CD4-positive, CD25-positive, alpha-beta regulatory T cell (primary cell): ENCODE measurements at places on chromosomes 7 and 10.

DNA sequence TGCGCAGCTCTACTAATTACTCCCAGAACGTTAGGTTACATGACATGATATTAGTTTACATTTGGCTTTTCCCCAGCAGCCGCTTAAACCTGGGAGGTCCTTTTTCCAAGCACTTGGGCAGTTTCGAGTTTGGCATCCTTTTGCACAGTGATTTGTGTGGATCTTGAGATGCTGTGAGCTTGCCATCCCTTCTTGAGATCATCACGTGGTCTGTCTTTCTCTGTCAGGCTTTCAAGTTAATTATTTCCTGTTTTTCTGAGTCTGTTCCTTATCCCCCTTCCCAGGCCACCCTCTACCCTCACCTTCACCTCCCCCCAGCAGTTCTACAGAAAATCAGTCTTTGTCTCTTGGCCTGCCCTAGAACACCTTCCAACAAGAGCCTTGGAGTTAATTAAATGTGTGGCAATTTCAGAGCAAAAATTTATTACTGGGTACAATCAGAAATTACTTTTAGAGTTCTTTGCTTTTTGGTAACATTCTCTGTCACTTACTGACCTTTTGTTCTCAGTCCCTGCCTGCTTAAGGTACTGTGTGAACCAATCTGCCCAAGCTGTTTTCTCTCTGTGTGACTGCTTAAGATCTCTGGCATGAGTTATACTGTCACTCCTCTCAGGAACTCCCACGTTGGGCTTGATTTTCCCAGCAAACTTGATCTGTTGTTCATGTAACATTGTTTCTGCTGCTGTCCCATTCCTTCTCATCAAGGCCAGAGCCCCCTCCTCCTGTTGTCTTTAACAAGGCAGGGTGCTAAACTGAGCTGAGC is 3.1 kb upstream of the SLF2 start:
- peak; percentile 5 for DNase-seq
- H3K4me3 ChIP-seq: no peak overlapping the region
- H3K4me1 ChIP-seq: peaks cover 20% of the 10 kb centered on the region
- H3K27me3 ChIP-seq: no peaks in the 10 kb centered on the region
- H3K36me3 ChIP-seq: no peaks in the 10 kb centered on the region
- H3K27ac ChIP-seq: no peak overlapping the region

- H3K4me3 ChIP-seq: no peak overlapping the region
- no peak for DNase-seq
- no peaks in the 10 kb centered on the region for H3K27me3 ChIP-seq
- no peaks in the 10 kb centered on the region for H3K36me3 ChIP-seq
- no peak overlapping the region for H3K27ac ChIP-seq
Measured at GRCh38 chr7:16204953-16205352, 216.4 kb downstream of the CRPPA start.

GRCh38 chr10:94155722-94156271 is 162.1 kb downstream of the PLCE1 start:
- no peaks in the 10 kb centered on the region for H3K36me3 ChIP-seq
- H3K27ac ChIP-seq: no peak overlapping the region
- DNase-seq: no peak
- no peak overlapping the region for H3K4me3 ChIP-seq
- no peaks in the 10 kb centered on the region for H3K4me1 ChIP-seq
- H3K27me3 ChIP-seq: no peaks in the 10 kb centered on the region

- peaks cover 4% of the 10 kb centered on the region for H3K27me3 ChIP-seq
- H3K27ac ChIP-seq: no peak overlapping the region
- no peak for DNase-seq
- no peaks in the 10 kb centered on the region for H3K4me1 ChIP-seq
- H3K36me3 ChIP-seq: no peaks in the 10 kb centered on the region
Measured at GRCh38 chr10:101763141-101763846, 12.6 kb downstream of the FGF8 start.

DNA sequence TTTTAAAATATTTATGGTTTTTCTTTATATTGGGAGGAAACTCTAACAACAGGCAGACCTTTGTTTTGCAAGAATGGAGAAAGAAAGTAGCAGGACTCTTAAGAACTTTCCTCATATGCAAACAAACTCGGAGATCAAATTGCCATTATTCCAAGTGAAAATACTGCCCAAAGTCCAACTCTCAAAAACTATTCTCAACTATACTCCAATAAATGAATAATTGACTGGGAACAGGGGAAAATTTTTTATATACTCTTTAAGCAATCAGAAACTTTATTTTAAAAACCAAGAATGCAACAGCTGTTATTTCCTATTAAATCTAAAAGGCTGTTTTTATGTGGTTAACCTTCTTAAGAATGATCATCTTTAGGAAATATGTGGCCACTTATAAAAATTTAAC is 101.9 kb downstream of the COL28A1 start:
- H3K27me3 ChIP-seq: peaks cover 2% of the 10 kb centered on the region
- no peaks in the 10 kb centered on the region for H3K4me1 ChIP-seq
- H3K36me3 ChIP-seq: no peaks in the 10 kb centered on the region
- H3K4me3 ChIP-seq: no peak overlapping the region
- no peak for DNase-seq

GRCh38 chr7:139687211-139687954 is 90.4 kb downstream of the HIPK2 start:
- no peak for DNase-seq
- H3K27ac ChIP-seq: no peak overlapping the region
- no peaks in the 10 kb centered on the region for H3K36me3 ChIP-seq
- H3K4me3 ChIP-seq: no peak overlapping the region

GRCh38 chr7:27303026-27303425 is 60.4 kb downstream of the EVX1 start:
- no peak overlapping the region for H3K4me3 ChIP-seq

DNA sequence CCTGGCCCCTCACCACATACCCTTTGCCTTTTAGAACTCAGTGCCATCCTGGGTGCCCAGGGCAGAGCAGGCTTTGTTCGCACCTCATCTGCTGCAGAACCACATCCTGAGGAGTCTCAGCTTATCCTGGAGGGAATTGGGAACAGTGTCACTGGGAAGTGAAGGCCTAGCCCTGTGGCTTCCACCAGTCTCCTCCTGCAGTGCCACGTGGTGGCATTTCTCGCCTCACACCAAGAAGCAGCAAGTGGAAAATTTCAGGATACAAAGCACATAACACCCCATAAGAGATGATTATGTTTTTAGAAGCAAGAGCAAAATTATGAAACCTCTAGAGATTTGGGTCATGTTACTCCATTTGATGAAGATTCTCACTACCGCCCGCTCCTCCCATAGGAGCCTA is 26.8 kb downstream of the UBE2D4 start:
- no peaks in the 10 kb centered on the region for H3K27me3 ChIP-seq
- no peak overlapping the region for H3K4me3 ChIP-seq
- peaks cover 10% of the 10 kb centered on the region for H3K4me1 ChIP-seq
- peaks cover 17% of the 10 kb centered on the region for H3K36me3 ChIP-seq
- no peak overlapping the region for H3K27ac ChIP-seq

GRCh38 chr10:105857268-105858264 is 1216.5 kb downstream of the SORCS3 start:
- DNase-seq: no peak
- H3K27me3 ChIP-seq: no peaks in the 10 kb centered on the region
- H3K4me3 ChIP-seq: no peak overlapping the region
- no peak overlapping the region for H3K27ac ChIP-seq

DNA sequence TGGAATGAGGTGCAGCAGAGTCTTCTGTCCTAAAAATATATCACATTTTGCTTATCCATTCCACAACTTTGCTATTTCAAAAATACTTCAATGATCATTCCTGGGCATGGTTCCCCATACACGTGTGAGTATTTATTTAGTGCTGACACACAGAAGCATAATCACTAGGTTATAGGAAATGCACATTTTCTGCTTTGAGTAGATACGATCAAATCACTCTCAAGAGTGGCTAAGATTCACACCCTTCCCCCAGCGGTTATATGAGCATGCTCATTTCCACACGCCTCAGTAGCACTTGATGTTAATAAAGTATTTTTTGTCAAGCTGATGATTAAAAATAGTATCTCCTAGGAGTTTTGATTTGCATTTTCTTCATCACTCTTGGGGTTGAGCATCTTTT is 93.5 kb upstream of the LRRC4 start:
- peaks cover 14% of the 10 kb centered on the region for H3K27me3 ChIP-seq
- no peak overlapping the region for H3K27ac ChIP-seq
- no peaks in the 10 kb centered on the region for H3K4me1 ChIP-seq
- DNase-seq: no peak

GRCh38 chr7:34074421-34074820 is 169.1 kb downstream of the BMPER start:
- H3K27me3 ChIP-seq: no peaks in the 10 kb centered on the region
- H3K27ac ChIP-seq: no peak overlapping the region
- no peaks in the 10 kb centered on the region for H3K36me3 ChIP-seq
- no peak overlapping the region for H3K4me3 ChIP-seq
- no peak for DNase-seq

GRCh38 chr7:24783698-24784097 is 26.4 kb upstream of the GSDME start:
- no peaks in the 10 kb centered on the region for H3K4me1 ChIP-seq
- no peak overlapping the region for H3K4me3 ChIP-seq
- H3K27ac ChIP-seq: no peak overlapping the region
- no peaks in the 10 kb centered on the region for H3K27me3 ChIP-seq
